Activated CD8-positive, alpha-beta memory T cell treated with anti-CD3 and anti-CD28 coated beads for 1 hour (primary cell): ENCODE measurements at places on chromosomes 7 and 10.

GRCh38 chr10:13774303-13774893 lies 187.6 kb downstream of the PRPF18 start:
- DNase-seq = no peak

DNA sequence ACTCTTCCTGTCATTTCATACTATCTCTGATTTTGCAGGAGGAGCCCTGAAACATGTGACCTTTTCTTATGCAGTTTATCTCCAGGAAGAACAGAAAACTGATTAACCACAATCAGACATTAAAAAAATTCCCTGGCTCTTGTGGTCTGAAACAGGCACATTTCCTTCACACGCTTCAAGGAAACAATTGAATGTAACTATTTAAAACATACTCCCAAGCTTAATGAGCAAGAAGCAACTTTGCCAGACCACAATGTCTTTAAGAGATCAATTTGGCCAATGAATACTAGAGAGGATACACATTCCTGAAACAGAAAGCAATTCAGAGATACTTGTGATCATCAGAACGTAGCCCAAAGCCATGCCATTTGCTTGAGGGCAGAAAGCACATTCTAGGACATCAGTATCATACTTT lies 65.8 kb downstream of the PIP4K2A start:
- DNase-seq = no peak

DNA sequence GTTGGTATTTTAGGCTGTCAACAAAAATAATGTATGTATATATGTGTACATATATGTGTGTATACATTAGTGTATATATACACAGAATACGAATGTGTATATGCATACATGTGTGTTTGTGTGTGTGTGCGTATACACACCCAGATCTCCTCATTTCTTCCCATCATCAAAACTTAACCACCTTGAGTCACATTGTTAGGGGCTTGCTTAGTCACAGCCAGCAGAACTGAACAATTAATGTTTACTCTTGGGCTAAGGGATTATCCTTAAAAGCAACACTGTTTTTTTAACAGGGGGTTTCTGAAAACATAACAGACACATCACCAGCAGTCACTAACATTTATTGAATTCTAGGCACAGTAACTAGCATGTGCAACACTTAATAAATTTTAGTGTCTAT lies 83.0 kb upstream of the ASAH2 start:
- DNase-seq = no peak

- no peak for DNase-seq
Measured at GRCh38 chr7:117759950-117760640, 113.1 kb downstream of the CTTNBP2 start.

GRCh38 chr7:55273186-55273980 lies 91.8 kb upstream of the LANCL2 start:
- DNase-seq = no peak

GRCh38 chr10:2978574-2979273 lies 88.6 kb upstream of the PFKP start:
- no peak for DNase-seq
